CD4-positive, alpha-beta T cell treated with Interleukin-6 for 4 hours (primary cell): ENCODE measurements at places on chromosomes 6 and 20.

DNA sequence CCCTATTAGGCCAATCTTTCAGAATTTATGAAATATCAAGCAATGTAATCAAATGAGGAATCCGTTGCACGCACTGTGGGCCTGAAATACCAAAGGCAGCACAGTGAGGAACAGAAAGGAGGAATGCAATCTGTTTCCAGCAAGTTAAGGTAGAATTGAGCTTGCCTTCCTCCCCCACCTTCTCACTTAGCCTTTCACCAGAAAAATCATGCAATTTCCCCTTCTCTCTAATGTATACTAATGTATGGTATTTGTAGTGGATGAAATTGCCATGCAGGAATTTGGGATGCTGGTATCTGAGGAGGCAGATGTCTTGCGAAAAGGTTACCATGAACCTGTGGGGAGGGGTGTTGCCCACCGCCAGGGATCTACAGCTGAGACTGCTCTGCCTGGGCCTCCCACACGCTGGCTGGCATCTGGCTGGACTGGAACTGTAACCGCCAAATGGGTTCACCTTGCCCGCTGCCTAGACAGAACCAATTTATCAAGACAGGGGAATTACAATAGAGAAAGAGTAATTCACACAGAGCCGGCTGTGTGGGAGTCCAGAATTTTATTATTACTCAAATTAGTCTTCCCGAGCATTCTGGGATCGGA is 222.4 kb upstream of the MYLIP start:
- DNase-seq, result no peak

GRCh38 chr6:106981926-106982325 is 7.4 kb upstream of the CD24 start:
- no peak for DNase-seq

GRCh38 chr6:19204445-19204844 is 632.7 kb upstream of the ID4 start:
- DNase-seq, result no peak

DNA sequence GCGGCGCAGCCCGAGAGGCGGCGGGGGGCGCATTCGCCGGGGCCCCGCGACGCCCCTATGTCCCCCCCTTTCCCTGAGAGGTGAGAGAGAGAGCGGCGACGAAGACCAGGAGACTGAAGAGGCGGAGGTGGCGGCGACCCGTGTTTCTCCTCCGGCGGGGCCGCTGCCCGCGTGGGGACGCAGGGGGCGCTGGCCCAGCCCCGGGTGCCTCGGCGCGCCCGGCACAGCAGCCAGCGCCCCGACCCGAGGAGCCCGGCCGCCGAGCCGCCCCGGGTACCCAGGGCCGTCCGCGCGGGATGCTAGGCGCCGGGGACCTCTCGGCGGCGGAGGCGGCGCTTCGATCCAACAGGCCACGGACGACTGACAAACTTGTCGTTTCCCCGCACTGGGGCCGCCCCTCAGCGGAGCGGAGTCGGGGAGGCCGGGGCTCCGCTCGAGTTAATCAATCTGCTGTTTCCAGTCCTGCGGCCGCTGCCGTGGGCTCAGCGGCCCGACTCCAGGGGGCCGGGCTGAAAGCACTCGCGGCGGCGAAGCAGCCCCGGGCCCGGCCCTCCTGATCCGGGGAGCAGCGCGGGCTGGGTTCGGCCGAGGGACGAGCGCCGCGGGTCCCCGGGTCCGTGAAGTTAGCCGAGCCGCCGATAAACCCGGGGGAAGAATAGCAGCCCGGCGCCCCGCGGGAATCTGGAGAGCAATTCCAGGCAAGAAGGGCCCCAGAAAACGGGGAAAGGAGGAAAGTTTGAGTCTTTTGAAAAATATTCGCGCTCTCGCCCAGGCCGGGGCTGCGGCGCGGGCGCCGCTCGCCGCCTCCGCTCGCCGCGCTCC is 631 bp downstream of the MDGA1 start:
- peak; percentile 57 for DNase-seq

GRCh38 chr6:8231956-8232355 is 129.6 kb upstream of the EEF1E1 start:
- DNase-seq, result no peak

DNA sequence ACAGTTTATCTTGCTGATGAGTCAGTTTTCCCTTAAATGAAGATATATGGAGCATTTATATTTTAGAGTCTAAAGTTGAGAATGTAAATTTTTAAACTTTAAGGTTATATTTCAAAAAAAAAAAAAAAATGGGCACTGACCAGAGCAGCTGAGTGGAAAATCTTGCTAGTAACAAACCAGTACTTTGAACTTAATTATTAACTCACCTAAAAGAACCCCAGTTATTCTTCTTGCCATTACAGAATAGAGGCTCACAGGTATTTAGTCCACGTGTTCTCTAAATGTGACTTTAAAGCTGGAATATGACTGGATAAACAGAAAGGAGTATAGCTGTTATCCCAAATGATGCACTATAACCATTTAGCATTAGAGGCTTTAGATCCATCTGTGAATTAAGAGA is 178.4 kb downstream of the COL9A1 start:
- no peak for DNase-seq

- no peak for DNase-seq
Measured at GRCh38 chr6:13527671-13528056, 40.3 kb upstream of the GFOD1 start.

DNA sequence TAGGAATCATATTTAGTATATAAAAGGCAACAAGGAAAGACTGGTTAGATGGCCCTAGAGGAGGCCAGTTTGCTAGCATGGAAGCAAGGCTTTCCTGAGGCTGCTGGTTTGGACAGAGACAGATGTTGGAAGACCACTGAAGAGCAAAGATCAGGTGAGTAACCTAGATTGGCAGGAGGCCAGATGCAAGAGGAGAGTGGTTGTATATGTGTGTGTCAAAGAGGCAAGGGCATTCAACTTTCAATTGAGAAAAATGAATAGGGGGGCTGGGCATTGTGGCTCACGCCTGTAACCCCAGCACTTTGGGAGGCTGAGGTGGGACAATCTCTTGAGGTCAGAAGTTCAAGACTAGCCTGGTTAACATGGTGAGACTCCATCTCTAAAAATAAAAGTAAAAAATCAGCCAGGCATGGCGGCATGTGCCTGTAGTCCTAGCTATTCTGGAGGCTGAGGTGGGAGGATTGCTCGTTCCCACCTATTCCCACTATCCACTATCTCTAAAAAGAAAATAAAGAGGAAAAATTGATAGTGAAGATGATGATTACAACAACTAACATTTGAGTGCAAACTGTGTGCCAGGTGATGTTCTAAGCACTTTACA is 79.8 kb downstream of the PRDM1 start:
- DNase-seq, result no peak

DNA sequence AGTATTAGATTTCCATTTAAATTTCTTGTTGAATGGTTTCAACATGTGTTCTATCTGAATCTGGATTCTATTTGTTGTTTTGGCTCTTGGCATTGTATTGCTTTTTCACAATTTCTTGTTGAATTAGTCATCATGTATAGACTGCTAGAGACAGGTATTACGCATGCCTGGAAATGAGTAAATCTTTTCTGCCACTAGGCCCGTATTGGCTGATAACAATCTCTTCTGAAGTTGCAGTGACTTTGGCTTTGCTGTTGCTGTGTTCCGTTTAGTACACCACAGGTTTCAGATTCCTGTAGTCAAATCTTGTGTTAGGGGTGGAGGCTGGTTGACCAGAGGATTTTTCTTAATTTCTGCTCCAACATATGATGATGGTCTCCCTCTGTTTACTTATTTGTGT is 1339.4 kb downstream of the GRIK2 start:
- no peak for DNase-seq

GRCh38 chr6:10890151-10890550 is 3.3 kb downstream of the SYCP2L start:
- no peak for DNase-seq

DNA sequence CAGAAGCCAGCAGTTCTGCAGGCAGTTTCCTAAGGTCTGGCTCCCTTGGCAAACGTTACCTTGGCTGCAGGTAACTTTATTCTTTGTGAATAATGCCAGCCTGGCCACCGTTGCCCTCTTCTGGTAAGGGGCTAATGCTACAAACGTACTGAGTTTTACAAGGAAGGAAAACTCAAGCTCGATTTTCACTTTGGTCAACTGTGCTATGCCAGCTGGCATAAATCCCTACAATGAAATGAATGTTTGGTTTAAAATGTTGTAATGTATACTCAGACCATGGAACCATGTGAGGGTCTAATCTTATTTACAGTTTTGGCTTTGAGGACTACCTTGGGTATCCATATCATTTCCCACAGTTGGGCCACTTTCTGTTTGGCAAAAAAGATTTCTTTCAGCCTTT is 101.4 kb downstream of the SLX4IP start:
- DNase-seq, result peak; percentile 37

DNA sequence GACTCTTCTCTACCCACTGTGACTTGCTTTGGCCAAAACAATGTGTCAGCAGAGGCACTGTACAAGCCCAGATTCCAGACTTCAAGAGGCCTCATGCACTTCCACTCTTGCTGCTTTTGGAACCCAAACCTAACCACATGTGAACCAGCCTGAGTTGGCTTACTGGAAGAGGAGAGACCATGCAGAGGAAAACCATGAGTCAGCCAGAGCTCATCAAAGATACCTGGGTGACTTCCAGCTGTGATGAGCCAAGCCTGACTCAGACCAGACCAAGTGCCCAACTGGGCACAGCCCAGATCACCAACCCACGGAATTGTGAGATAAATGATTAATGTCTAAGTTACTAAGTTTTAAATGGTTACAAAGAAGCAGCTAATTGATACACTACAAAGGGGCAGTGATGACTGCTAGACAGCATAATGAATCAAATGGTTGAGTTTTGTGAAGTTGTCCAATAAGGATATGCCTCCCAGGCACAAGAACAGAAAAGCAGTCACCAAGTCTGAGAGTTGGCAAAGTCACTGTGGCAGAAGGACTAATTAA is 16.2 kb upstream of the BEND6 start:
- DNase-seq, result no peak

DNA sequence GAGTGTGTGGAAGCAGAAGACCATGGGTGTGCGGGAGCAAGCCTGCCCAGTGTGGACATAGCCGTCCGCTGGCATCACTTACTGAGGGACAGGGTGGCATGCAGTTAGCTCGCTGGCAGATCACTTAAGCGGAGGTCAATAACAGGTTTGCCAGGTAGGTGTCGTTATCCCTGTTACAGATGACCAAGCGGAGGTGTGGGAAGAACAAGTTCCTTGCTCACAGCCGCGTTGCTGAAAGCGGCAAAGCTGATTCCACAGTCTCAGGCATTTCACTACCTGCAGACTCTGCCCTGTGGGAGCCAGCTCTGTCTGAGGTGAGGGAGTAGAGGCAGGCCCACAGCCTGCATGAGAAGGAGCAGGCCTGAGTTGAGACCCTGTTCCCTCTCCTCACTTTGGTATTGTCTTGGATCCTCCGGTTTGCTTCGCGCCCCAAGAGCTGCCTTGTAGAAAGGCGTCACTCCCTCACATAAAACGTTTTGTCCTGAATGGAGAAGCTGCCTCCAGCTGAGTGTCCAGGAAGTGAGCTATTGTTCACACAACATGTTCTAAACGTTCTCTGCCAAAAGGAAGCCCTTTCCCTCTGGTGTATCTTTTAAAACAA is 96.9 kb downstream of the TCP11 start:
- DNase-seq, result no peak
